Activated CD4-positive, CD25-positive, alpha-beta regulatory T cell treated with anti-CD3 and anti-CD28 coated beads, Interleukin-2, amount 50 U/mL, for 24 hours (primary cell): ENCODE measurements at places on chromosomes 5 and 9.

DNA sequence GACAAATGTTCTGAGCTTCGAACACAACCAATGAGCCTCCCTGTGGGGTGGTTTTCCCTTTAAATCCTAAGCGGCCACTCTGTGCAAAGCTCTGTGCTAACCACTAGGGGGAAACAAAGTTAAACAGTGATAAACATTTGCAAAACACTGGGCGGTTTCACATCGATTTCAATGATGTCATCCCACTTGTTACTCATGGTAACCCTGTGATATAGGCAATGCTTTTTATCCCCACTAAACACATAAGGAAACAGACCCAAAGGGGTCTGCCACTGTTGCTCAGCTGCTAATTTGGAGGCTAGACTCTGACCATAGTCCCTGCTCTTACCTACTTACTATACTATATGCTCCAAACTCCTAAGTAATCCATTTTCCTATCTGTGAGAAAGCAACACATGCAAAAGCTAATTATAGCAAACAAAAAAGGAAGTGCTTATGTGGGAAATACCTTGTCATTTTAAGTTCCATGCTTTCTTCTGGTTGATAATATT is 57.3 kb downstream of the PTPN3 start:
- ATAC-seq, result peak; percentile 88

- ATAC-seq, result peak; percentile 44
Observed at GRCh38 chr5:157109744-157110143, 900 bp upstream of the HAVCR2 start.

GRCh38 chr5:115415143-115415491 is 118.7 kb upstream of the CCDC112 start:
- peak; percentile 35 for ATAC-seq

DNA sequence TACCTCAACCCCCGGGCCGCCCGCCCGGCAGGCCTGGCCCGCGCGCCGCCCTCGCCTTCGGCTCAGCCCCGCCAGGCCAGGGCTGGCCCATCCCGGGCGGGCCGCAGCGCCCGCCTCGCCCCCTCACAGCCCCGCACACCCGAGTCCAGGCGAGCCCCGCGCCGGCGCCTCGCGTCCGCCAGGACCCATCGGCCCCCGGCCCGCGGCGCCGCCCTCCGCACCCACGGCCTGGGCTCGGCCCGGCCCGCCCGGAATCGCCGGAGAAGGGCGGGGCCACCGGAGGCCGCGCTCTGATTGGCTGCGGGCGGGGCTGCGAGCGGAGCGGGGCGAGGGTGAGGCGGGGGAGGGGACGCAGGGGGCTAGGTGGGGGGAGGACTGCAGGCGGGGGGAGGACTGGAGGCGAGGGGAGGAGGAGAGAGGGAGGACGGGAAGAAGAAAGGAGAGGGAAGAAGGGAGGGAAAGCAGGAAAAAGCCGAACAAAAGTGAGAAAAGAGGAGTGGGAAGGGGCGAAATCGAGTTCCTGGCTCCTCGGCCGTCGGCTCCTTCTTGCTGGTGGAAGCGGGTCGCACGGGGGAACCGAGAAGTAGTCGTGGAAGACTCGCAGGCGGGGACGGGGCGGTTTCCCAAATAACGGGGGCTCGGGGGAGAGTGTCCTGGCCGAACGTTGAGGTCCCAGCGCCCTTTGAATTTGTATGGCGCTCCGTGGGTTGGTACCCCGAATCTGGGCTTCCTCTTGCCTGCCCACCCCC is 472 bp upstream of the UBTD2 start:
- ATAC-seq, result peak; percentile 86

DNA sequence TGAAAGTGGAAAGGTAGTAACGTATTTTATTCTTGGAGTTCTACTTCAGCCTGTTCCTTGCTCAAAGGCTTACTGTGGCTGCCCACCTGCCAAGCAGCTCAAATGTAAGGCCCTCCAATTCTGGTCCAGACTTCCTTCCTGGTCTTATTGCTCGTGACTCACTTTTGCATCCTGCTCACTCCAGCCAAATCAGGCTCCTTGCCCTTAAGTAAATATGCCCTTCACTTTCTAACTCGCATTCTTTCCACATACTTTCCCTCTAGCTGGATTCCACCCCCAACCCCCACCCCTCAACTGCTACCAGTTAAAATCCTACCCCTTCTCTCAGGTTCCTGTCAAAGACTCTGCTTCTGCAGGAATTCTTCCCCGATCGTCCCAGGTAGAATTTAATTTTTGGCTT is 96.6 kb downstream of the GALNT10 start:
- no peak for ATAC-seq

DNA sequence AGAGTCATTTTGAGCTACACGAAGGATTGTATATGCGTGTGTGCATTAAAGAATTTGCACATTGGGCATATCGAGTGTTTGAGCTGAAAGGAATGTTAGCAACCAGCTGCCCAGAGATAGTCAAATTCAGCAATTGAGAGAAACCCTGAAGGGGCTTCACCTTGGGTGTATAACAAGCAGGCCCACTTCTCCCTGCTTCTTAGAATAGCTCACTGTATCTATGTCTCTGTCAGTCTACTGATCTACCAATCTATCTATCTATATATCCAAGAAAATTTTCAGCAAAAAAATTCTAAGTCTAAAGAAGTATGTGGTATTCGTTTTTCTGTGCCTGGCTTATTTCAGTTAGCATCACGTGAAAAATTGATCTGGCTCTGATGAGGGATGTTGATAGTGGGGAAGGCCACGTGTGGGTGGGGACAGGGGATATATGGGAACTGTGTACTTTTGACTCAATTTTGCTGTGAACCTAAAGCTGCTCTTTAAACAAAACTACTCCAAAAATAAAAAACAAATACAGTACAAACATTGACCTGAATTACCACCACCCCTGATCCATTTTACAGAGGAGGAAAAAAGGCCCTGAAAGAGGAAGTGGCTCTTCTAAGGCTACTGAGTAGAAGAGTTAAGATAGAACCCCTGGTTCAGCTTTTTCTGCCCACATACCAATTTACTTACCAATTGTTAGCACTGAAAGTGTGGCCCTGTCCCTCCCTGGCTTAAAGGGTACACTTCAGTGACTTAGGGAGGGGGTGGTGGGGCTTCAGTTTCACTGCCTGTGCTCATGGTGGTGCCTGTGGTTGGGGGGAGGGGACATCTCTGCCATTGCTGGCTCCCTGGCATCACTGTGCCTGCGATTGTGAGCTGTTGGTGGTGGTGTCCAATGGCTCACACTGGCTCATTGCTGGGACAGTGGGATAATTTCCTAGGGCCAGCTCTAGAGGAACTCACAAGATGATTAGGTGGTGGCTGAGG is 141.8 kb downstream of the DOCK2 start:
- no peak for ATAC-seq

GRCh38 chr5:177312649-177313181 is 1.0 kb upstream of the MXD3 start:
- peak; percentile 9 for ATAC-seq

DNA sequence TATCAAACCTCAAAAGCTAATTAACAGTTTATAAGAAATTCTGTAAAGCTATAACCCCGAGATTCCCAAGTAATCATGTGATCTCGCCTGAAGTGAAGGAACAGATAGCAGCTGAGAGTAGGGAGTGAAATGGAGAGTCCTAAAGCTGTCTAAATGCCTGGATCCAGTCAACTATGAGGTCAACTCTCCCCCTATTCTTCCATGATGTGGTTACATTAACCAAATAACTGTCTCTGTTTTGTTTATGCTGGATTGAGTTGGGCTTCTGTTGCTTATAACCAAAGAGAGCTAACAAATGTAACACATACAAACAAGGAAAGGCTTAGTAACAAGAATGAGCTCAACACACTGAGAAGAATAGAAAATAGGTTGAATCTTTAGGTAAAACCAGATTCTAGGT is 41.6 kb downstream of the GKAP1 start:
- ATAC-seq, result no peak

- no peak for ATAC-seq
Observed at GRCh38 chr5:82586181-82586580, 308.0 kb upstream of the RPS23 start.

- no peak for ATAC-seq
Observed at GRCh38 chr9:135296735-135297455, 182.7 kb upstream of the PPP1R26 start.

- no peak for ATAC-seq
Observed at GRCh38 chr9:13165236-13165945, 114.1 kb downstream of the MPDZ start.

DNA sequence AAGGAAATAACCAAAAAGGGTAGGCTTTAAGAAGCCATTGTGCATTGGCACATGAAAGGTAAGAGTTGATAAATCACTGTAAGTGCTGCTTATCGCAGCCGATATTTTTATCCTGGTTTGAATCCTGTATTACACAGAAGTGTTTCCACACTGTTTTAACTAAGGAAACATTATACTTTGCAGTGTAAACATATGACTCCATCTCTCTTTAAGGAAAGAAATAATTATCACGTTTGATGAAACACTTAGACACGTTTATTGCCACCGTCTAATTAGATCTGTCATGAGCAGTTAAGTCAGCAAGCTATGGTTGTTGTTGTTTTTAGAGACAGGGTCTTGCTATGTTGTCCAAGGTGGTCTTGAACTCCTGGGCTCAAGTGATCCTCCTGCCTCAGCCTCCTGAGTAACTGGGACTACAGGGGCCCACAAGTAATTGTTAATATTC is 85.7 kb upstream of the TNFAIP8 start:
- ATAC-seq, result no peak

- no peak for ATAC-seq
Observed at GRCh38 chr5:135323701-135324132, 75.3 kb downstream of the MACROH2A1 start.

DNA sequence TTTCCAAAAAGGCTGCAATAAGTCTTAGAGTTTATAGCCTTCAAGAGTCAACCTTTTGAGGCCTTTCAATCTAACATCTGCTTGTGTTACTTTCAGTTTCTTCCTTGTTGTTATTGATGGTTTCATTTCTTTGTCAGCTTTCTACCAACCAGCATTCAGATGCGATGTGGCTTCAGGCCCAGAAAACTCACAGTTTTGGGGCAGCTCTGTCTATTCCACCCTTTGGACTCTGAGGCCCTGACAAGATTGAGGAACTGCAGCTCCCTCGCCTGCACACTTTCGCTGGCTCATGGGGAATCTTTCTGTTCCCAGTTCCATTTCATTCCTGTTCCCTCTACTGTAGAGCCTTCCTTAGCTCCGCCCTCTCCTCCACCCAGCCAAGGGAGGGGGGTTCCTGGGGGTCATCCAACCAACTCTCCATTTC is 13.3 kb upstream of the WHRN start:
- peak; percentile 24 for ATAC-seq

- no peak for ATAC-seq
Observed at GRCh38 chr9:21095561-21095960, 17.8 kb upstream of the IFNB1 start.

GRCh38 chr5:1453613-1454012 is 8.4 kb upstream of the SLC6A3 start:
- ATAC-seq, result no peak

- ATAC-seq, result no peak
Observed at GRCh38 chr5:146722361-146722779, 156.2 kb downstream of the PPP2R2B start.

DNA sequence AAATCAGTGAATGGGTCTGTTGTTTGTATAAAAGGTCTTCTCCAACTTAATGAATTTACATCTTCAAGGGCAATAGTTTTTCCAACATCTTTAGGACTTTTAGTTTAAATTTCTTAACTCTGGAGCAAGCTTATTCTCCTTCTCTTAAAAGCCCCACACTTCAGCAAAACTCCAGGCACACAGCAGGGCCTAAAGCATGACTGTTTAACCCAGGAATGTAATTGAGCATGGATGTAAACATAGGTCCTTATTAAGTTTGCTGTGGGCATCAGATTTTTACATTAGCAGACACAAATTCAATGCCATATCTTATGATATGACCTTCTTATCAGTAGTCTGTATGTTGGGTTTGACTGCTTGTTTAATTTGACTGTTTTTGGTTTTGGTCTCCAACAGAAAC is 78.9 kb downstream of the ABCA1 start:
- no peak for ATAC-seq

DNA sequence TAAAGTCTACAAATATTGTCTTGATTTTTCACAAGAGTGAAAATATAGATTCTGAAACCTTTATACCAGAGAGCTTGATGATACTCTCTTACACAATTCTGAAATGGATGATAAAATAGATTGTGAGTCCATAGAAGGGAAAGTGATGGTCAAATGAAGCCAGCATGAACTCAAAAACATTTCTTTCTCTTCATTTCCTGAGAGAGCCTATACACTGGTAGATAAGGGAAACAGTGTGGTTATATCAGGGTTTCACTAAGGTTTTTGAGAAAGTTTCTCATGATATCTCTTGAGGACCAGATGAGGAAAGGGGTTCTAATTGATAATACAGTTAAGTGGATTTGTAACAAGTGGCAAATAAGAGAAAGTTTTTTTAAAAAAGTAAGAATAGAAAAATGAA is 254.1 kb downstream of the PJA2 start:
- ATAC-seq, result no peak

DNA sequence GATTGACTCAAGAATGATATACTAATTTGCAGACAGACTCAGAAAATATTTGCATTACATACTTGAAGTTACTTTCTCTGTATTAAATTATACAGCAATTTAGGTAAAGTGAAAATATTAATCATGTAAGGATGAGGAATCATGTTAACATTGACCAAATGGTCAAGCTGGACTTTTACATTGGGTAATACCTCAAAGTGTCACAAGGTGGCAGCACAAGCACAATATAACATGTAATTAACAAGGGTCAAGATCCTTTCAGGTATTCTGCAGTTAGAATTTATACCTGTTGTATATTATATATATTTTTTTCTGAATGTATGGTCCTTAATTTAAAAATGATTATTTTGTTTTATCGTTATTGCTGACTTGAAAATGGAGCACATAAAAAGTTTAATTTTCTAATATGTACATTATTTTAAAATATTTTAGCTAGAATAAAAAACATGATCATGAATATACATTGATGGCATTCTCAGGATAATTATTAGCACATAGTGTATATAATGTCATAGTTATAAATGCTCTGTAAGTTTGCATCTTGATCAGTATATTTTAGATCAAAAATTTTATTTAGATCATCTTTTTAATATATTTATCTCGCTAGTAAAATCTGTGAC is 8.6 kb downstream of the HAPLN1 start:
- no peak for ATAC-seq

DNA sequence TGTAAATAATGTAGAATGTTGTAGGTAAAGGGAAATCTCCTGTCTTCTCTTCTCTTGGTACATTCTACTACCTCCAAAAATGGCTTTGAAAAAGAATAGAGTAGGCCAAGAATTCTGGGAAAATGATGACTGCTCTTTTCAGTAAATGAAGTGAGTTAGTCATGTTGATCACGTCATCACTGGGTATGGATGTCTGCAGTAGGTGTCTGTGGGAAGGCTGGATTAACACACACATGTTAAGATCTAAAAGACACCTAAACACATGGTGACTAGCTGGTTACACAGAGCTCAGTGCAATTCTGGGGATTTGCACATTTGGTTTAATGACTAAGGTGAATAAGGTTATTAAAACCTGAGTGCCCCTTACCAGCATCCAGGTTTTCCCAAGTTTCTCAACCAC is 161.5 kb downstream of the CEP120 start:
- ATAC-seq, result no peak

DNA sequence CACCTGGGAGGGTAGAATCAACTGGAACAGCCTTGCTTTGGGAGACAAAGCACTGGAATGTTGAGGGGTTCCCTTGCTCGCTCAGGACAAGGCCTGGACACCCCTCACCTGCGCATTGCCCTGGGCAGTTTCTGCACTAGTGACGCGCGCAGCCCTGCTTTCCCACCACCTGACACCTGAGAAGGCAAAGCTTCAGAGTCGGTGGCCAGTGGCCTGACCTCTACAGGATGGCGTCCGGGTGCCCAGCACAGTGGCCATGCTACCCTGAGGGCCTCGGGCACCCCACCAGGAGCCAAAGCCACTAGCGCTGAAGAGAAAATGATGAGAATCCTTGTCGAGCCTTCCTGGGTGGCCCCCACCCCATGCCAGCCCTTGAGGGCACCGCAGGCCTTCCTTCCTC is 161.3 kb downstream of the OLFM1 start:
- no peak for ATAC-seq
